ENCODE measurements at places on chromosomes 6 and 20.

DNA sequence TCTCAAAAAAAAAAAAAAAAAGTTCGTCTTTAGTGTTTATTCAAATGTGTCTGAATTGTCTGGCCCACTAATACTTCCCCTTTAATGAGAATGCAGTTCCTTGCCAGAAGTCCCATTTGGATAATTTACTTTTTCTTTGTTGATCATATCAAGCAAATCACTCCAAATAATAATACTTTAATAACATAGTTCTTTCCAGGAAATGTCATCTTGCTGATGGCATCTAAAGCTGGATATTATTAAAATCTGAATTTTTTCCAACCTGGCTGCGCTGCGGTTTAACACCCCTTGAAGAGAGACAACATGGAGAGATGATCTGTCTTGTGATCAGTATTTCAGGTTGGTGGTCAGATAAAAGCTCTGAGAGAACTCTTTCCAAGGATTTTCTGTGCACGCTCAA lies 111.2 kb upstream of the CNKSR3 start:
- no peak overlapping the region for H3K27ac ChIP-seq
- no peaks in the 10 kb centered on the region for H3K36me3 ChIP-seq
- no peaks in the 10 kb centered on the region for H3K4me1 ChIP-seq
- no peaks in the 10 kb centered on the region for H3K27me3 ChIP-seq
- DNase-seq, result no peak

DNA sequence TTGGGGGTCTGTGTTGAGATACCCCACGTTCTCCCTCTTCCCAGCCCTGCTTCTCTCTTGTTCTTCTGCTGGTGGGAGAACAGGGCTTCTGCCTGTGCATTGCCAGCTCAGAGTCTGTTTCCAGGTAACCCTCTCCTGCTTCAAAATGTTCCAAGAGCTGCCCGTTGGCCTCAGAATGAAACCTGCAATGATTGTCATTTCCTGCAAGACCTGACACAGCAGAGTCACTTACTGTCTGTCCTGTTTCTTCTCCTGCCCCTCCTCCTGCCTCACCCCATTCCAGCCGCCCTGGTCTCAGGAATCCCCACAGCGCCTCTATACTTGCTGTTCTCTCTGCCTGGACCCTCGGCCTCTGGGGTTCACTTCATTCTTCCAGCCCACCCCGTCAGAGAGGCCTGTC lies 81.4 kb upstream of the ARID1B start:
- no peak overlapping the region for H3K27ac ChIP-seq
- H3K4me3 ChIP-seq, result no peak overlapping the region
- H3K27me3 ChIP-seq, result no peaks in the 10 kb centered on the region
- no peak for DNase-seq
- H3K36me3 ChIP-seq, result no peaks in the 10 kb centered on the region

DNA sequence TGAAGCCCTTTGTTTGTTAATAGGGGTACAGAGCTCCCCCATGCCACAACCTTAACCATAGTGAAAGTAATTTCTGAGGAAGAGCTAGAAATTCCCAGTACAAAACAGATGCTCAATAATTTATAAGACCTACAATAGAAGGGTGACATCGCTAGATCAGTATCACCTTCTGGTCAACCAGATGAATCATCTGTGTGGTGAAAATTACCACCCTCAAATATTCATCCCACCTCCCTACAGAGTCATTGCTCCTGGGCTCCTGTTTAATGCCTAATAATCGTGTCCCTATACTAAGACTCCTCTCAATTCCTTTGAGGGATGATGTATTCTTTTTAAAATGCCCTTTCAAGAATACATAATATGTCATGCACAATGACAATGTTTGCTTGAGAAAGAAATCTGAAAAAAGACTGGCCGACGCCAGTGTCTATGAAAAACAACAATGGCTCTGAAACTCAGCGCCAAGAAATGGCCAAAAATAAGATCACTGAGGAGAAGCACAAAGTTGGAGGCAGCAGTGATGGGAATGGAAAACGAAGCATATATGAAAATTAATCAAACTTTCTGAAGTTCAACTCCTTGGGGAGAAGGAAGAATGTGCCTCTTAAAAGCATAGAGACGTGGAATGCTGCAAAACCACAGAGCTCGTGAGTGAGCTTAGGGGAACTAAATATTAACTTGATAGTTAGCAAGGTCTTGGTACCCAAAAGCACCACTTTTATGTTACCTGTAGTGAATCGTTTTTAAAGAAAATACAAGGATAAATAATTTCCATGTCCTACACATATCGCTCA lies 11.0 kb upstream of the ADGRF5 start:
- no peaks in the 10 kb centered on the region for H3K36me3 ChIP-seq
- no peak overlapping the region for H3K4me3 ChIP-seq
- no peaks in the 10 kb centered on the region for H3K27me3 ChIP-seq
- no peaks in the 10 kb centered on the region for H3K4me1 ChIP-seq
- no peak for DNase-seq

DNA sequence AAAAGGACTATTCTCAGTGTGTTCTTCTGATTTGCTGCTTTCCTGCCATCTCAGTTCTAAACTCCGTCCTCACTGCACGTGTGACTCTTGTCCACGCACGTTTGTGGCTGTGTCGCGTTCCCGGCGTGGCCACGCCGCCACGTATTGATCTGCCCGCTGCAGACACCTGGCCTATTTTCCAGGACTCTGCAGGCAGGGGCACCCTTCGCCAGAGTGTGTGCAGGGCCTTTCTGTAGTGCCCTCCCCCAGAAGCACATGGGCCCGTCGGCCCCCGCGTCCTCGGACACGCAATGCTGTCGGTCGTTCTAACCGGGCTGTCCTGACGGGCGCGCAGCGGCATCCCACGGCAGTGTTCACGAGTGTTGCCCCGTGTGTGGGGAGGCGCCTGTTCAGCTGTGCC lies 87.6 kb downstream of the YTHDF1 start:
- no peaks in the 10 kb centered on the region for H3K4me1 ChIP-seq
- no peaks in the 10 kb centered on the region for H3K36me3 ChIP-seq
- H3K27ac ChIP-seq, result no peak overlapping the region
- no peaks in the 10 kb centered on the region for H3K27me3 ChIP-seq
- no peak overlapping the region for H3K4me3 ChIP-seq

DNA sequence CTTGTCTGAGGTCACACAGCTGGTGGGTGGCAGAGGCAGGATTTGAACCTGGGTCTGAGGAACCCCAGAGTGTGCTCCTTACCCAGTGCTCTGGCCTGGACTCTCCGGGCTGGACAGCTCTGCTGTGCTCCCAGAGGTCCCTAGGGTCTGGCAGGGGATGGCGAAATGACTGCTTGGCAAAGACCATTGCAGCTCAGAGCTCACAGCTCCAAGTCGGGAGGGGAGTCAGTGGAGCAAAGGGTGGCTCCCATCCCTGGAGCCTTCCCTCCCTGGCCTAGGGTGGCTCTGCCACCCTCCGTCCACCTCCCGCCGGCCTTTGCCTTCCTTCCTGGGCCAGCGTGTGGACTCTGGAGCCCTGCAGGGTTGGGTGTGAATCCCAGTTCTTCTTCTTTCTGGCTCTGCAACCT lies 17.5 kb downstream of the CEBPB start:
- no peaks in the 10 kb centered on the region for H3K36me3 ChIP-seq
- H3K27me3 ChIP-seq, result no peaks in the 10 kb centered on the region
- no peak overlapping the region for H3K27ac ChIP-seq
- H3K4me3 ChIP-seq, result no peak overlapping the region
- DNase-seq, result no peak

DNA sequence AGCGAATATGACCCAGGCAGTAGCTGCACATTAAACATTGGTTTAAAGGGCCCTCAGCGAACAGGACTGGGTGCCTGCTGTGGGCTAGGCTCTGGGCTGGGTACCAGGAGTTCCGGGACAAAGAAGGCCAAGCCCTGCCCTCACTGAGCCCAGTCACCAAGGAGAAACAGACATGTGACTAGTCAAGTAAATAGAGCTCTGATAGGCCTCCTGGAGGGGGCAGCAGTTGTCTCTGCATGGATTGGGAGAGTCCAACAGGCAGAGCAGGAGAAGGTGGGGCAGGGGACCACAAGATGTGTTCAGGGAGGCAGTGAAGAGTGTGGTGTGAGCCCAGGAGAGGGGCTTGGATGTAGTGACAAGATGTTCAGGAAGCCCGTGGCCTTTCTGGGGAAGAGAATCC lies 3.1 kb downstream of the HM13 start:
- peaks cover 5% of the 10 kb centered on the region for H3K4me1 ChIP-seq
- no peaks in the 10 kb centered on the region for H3K36me3 ChIP-seq
- no peaks in the 10 kb centered on the region for H3K27me3 ChIP-seq
- DNase-seq, result no peak
- no peak overlapping the region for H3K27ac ChIP-seq

All from uterus (tissue), 4 donors.